Progenitor cell of endocrine pancreas (in vitro differentiated cells): ENCODE measurements at places on chromosomes 2 and 18. TPM values are rescaled to one million over a fixed set of nuclear protein-coding genes. Genes with fewer than 3 reads are reported as not detected.

Gene PCGF1
- total RNA-seq: 23.3 and 24.4 TPM in 2 replicates

Gene SERPINB12
- total RNA-seq: not detected in 2 replicates

DNA sequence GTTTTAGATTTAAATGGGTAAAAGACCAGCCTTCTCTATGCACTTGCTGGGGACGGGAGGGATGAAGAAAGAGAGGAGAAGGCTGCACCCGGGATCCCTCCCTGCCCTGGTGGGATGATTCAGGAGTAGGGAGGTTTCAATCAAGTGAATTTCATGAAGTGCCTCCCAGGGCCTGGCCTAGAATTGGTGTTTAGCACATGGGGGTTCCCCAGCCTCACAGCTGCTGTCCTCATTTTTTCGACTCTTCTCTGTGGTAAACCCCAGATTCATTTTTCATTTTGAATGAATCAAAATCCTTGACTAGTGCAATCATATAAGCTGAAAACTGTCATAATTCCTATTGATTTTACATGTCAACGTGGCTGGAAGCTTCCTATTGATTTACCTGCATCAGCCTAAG lies 81.1 kb downstream of the LPIN1 start:
- peaks cover 11% of the 10 kb centered on the region for H3K36me3 ChIP-seq
- no peak for DNase-seq
- no peak overlapping the region for H3K27ac ChIP-seq
- peaks cover 19% of the 10 kb centered on the region for H3K4me1 ChIP-seq
- no peak overlapping the region for H3K4me3 ChIP-seq

- no peaks in the 10 kb centered on the region for H3K4me1 ChIP-seq
- H3K27me3 ChIP-seq: no peaks in the 10 kb centered on the region
- H3K4me3 ChIP-seq: no peak overlapping the region
- no peaks in the 10 kb centered on the region for H3K36me3 ChIP-seq
- H3K27ac ChIP-seq: no peak overlapping the region
Observed at GRCh38 chr2:33645861-33646260, 46.8 kb upstream of the FAM98A start.

DNA sequence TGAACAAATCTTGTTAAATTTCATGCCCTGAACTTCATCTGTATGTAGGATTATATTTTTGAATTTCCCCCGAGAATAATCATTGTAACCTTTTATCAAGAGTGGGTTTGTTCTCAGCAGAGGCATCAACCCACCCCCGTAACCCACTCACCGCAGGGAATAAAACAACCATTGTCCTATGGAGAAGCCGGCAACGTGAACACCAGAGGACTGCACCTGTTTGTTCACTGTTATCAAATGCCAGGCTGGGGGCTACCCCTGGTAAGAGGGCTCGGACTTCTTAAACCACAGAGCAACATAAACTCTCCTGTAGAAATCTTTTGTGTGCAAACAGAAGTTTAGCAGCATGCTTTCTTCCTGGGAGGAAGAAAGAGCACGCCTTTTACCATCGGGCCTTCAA lies 610.4 kb downstream of the ERBB4 start:
- DNase-seq: no peak
- H3K4me1 ChIP-seq: peaks cover 42% of the 10 kb centered on the region
- no peaks in the 10 kb centered on the region for H3K27me3 ChIP-seq
- peak overlapping the region; percentile 40 for H3K4me3 ChIP-seq

GRCh38 chr18:2442726-2443275 lies 128.5 kb downstream of the METTL4 start:
- H3K27me3 ChIP-seq: no peaks in the 10 kb centered on the region
- H3K36me3 ChIP-seq: no peaks in the 10 kb centered on the region
- no peak overlapping the region for H3K4me3 ChIP-seq
- DNase-seq: no peak
- no peak overlapping the region for H3K27ac ChIP-seq

DNA sequence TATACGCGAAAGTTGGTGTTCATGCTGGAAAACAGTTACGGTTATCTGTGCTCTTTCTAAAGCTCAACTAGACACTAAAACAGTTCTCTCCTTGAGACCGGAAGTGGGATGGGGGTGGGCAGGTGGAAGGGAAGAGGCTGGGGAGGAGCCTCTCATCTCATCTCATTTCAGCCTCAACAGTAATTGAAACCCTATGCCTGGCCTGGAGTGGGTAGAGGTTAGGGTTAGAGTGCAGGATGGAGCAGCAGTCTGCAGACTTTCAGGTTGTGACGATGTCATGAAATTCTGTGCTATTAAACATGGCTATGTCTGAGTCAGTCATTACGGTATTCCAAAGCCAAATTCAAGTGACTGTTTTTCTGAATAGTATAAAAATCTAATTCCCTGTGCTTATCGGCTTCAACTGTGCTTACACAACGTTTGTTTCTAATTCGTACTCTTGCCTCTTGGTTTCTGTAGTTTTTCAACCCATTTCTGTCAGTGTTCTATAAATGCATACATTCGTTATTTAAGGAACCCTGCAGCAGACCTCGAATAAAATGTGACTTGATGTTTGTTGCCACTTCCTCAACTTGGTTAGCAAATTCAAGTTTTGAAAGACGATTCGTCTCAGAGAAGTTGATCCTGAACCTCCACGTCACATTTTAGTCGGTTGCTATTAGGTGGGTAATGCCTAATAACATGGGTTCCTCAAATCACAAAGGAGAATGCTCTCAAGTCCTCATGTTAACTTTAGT lies 75.8 kb upstream of the TCF7L1 start:
- no peak for DNase-seq
- peaks cover 7% of the 10 kb centered on the region for H3K36me3 ChIP-seq
- peak overlapping the region; percentile 50 for H3K27ac ChIP-seq
- H3K27me3 ChIP-seq: no peaks in the 10 kb centered on the region
- H3K4me3 ChIP-seq: no peak overlapping the region
- H3K4me1 ChIP-seq: peaks cover 14% of the 10 kb centered on the region
